ENCODE measurements at places on chromosomes 16 and 17. TPM values are rescaled to one million over a fixed set of nuclear protein-coding genes. Genes with fewer than 3 reads are reported as not detected.

The CACNG3 gene
- total RNA-seq: not detected

The CARD14 gene
- total RNA-seq: not detected

The G6PC1 gene
- not detected for total RNA-seq

The KRTAP4-9 gene
- total RNA-seq: not detected

The MRC2 gene
- total RNA-seq: 184 TPM

The EPN3 gene
- total RNA-seq: 0.66 TPM

The TNK1 gene
- 10.4 TPM for total RNA-seq

The UNK gene
- 32.1 TPM for total RNA-seq

The TBC1D3 gene
- 0.18 TPM for total RNA-seq

The NGFR gene
- total RNA-seq: 1.6 TPM

The ERI2 gene
- total RNA-seq: 22.3 TPM

The THUMPD1 gene
- total RNA-seq: 33.6 TPM

The GAA gene
- 46.4 TPM for total RNA-seq

The DNASE1L2 gene
- total RNA-seq: 0.35 TPM

DNA sequence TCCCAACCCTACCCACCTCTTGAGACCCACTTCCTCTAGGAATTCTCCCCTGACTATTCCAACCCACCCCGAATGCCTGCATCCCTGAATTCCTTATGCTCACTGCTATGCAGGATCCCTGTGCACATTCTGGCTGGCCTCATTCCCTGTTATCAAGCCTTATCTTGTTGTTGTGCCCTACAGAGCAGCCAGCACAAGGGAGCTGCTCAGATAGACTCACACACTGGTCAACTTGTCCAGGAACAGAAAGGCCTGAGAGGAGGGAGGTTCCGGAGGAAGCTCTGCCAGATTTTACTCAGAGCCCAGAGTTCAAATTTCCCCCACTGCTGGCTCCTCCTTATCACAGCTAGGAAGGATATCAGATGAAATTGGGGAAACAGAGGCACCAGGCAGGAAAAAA is 24.8 kb upstream of the MYO18A start:
- DNase-seq: no peak

DNA sequence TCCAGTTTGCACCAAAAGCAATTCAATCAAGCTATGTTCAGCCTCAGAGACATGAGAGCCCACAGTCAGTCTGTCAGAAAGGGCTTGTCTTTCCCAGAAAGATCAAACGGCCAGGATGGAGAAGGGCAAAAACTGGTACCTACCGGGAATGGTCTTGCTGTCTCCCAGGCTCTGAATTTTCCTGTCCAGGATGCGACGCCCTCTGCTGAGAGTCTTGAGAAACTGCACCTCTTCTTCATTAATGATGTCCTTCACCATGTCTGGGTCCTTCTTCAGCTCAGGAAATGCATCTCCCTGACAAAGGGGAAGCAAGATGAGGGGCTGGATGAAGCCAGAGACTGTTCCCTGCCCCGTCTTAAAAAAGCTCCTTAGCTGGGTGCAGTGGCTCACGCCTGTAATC is 15.8 kb upstream of the EXOSC6 start:
- peak; percentile 85 for DNase-seq

GRCh38 chr17:31371511-31372097 is 19.9 kb upstream of the RAB11FIP4 start:
- no peak for DNase-seq

- DNase-seq: no peak
These were observed 1.2 kb downstream of the SLC9A5 start for GRCh38 chr16:67250045-67250327.

GRCh38 chr16:70161350-70161749 is 12.2 kb upstream of the CLEC18C start:
- DNase-seq: no peak

DNA sequence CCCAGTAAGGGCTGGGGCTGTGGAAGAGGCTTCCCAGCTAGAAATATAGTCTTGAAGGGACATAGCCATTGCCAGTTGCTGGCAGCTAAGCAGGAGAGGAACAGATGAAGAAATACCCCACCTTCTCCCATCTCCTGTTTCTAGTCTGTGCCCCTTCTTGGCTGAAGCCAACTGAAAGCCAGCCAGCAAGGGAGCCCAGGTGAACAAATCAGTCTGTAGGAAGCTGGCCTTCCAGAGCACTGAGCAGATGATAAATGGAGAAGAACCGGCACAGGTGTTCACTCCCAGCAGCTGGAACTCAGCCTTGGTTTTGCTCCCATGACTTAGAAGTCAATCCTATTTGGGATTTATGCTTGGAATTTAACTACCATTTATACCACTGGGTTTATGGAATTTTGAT is 69.2 kb upstream of the DHX40 start:
- no peak for DNase-seq

GRCh38 chr16:84475643-84476240 is 28.7 kb downstream of the MEAK7 start:
- DNase-seq: no peak

GRCh38 chr17:30970831-30971567 is at the start of gene RNF135:
Gene RNF135, plus strand, starts transcription at chr17:30971039. Its CDS starts 35 bp downstream, at chr17:30971074.
- peak; percentile 96 for DNase-seq

DNA sequence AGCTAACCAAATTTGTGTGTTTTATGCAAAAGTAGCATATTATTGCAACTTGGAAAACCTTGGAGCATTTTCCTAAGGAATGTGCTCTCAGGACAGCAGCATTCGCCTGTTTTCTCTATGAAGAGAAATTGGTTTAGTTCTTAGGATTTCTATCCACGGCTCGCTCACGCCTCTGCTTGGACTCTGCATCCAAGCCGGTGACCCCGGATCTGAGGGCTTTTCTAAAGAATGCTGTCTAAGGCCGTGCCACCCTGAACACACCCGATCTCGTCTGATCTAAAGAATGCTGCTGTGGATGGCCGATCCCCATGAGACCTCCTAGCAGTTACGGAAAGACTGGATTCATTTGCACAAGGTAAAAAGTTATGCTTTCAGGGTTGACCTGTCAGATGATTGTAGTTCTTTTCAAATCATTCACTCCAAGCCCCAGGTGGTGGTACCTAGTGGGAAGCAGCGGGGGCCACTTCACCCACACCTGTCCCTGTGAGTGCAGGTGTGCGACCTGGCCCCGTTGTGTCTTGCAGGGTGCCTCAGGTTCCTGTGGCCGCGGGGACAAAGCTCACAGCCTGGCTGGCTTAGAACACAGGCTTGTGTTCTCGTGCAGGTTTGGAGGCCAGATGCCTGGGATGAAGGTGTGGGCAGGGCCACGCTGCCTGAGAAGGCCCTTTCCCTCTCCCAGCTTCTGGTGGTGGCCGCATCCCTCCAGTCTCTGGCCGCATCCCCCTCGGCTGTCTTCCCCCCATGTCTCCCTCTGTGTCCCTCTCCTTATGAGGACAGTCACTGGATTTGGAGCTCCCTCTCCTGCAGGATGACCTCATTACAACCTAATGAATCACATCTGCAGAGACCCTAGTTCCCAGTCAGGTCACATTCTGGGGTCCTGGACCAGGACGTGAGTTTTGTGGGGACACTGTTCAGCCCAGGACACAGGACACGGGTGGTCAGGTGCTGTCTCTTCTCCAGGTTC is 71.1 kb downstream of the BANP start:
- no peak for DNase-seq

DNA sequence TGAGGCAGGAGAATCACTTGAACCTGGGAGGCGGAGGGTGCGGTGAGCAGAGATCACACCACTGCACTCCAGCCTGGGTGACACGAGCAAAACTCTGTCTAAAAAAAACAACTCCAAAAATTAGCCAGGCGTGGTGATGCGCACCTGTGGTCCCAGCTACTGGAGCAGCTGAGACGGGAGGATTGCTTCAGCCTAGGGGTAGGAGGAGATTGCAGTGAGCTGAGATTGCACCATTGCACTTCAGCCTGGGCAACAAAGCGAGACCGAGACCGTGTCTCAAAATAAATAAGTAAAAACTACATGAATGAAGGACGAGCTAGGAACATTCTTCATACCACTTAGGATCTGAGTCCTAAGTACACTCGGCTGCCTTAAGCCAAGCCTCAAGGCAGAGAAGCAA is 35.4 kb downstream of the CCDC57 start:
- DNase-seq: no peak

- DNase-seq: peak; percentile 35
These were observed 2.0 kb upstream of the NDRG4 start for GRCh38 chr16:58497935-58498334.
